ENCODE measurements at places on chromosomes 4 and X.

GRCh38 chr4:145041378-145041777, 56.6 kb downstream of the ANAPC10 start:
- DNase-seq, result no peak

DNA sequence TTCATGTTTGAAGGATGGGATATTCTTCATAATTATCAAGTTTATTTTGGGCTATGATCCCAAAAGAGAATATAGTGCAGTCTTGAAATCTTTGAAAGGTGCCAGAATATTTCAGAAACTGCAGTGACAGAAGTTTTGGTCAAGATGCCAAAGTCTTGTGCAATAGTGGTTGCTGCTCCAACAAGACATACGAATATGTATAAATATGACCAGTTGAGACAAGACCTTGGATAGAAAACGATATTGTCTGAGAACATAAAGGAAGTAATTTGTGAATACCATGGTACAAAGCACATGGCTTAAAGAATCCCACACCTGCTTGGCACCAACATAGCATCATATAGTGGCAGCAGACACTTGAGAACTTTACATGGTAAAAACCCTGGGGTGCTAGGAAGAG, 48.6 kb upstream of the AMELX start:
- DNase-seq, result peak; percentile 4

DNA sequence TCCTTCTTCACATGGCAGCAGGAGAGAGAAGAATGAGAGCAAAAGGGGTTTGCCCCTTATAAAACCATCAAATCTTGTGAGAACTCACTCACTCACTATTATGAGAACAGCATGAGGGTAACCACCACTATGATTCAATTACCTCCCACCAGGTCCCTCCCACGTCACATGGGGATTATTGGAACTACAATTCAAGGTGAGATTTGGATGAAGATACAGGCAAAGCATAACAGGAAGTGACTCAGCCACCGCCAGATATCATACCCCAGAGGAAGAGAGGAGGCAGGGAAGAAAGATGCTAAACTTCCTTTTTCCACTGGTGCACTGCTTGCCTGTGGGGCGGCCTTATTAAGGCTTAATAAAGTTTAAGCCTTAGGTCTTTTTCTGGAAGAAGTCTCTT, 766.1 kb downstream of the KCTD8 start:
- no peak for DNase-seq

DNA sequence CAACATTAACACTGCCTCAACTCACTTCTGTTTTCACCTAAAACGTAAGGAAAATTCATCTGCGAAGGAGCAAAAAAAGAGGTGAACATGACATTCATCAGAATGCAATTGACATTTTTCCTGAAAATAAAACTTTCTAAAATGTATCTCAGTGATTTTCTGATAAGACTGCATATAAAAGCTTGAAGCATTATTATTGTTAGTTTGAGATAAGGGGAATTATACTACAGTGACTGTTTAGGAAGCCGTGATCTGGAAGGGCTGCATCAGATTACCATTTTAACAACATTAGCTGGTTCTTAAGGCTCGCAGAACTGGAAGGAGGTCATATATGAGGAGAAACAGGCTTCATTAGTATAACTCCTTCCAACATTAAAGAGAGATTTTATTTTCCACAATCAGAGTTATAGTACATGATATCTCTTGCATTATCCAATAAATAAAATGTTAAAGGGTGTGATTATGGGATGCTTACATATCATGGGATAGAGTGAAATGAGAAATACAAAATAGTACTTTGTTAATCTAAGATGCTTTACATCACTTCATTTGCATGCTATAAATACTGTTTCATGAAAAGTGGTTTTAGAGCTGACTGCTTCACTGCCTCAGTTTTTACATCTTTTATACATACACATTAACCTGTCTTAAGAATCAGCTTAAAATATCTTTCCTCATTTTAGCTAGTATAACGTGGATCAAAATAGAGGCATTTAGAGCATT, 1820.1 kb upstream of the TENM3 start:
- no peak for DNase-seq

DNA sequence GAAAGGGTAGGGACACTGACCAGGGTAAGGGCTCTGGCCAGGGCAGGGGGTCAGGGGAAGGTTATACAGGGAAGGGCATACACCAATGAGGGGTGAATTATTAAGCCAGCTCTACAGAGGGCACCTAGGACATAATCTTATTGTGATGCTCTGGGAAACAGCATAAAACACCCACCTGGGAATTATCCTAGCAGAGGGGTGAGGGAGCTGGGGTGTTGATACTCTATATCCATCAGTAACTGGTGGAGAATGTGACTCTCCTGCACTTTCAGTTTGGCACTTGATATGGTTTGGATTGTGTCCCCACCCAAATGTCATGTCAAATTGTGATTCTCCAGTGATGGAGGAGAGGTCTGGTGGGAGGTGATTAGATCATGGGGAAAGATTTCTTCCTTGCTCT, 291.2 kb downstream of the ASMT start:
- DNase-seq, result no peak

GRCh38 chr4:104531390-104531789, 36.7 kb upstream of the CXXC4 start:
- no peak for DNase-seq

DNA sequence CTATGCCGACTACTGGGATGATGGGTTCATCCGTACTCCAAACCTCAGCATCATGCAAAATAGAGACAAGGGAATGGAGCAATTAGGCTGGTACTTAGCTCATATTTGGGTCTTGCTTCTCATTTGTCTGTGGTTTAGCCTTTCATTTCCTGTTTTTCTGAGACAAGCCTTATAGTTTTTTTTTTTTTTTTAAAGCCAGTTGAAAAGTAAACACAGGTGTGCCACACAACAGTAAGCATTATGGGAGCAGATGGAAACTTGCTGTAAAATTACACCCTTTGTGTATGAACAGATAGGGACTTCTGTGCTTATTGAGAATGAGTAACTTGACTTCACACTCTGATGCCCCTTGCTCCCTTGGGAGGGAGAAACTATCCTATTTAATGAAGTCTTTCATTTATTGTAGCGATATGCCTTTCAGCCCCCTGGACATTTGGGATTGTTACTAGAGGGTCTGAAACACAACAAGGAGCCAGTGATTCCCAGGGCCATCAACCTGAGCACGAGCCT, 13.7 kb downstream of the RASSF6 start:
- no peak for DNase-seq
